ENCODE measurements at places on chromosomes 2 and 18.
A peak's percentile ranks its signal among the peaks of the same experiment; 100 is the strongest.

GRCh38 chr2:199470361-199470671, 12.6 kb upstream of the SATB2 start:
- DNase-seq = no peak

DNA sequence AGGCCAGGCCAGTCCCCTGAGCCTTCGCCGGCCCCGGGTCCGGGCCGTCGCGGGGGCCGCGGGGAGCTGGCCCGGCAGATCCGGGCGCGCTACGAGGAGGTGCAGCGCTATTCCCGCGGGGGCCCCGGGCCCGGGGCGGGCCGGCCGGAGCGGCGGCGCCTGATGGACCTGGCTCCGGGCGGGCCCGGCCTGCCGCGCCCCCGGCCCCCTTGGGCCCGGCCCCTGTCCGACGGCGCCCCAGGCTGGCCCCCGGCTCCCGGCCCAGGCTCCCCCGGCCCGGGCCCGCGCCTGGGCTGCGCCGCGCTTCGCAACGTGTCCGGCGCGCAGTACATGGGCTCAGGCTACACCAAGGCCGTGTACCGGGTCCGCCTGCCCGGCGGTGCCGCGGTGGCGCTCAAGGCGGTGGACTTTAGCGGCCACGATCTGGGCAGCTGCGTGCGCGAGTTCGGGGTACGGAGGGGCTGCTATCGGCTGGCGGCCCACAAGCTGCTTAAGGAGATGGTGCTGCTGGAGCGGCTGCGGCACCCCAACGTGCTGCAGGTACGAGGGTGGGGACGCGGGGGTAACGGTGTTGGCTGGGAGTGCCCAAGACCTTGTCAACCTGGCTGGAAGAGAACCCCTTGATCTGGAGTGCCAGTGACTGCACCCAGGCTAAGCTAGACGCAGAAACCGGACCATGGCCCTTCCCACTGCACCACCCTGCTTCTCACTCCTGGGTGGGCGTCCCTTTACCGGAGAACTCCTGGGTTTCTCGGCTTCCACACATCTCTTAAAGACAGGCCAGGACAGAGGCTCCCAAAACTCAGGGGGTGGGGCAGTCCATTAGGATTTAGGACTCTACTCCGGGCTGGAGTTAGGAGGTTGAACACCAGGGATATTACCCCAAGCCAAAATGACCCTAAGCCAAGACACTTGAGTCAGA, 739 bp downstream of the PKDCC start:
- DNase-seq = peak; percentile 47

- peak; percentile 17 for DNase-seq
Measured at GRCh38 chr18:2848247-2849246, 1.7 kb downstream of the EMILIN2 start.

DNA sequence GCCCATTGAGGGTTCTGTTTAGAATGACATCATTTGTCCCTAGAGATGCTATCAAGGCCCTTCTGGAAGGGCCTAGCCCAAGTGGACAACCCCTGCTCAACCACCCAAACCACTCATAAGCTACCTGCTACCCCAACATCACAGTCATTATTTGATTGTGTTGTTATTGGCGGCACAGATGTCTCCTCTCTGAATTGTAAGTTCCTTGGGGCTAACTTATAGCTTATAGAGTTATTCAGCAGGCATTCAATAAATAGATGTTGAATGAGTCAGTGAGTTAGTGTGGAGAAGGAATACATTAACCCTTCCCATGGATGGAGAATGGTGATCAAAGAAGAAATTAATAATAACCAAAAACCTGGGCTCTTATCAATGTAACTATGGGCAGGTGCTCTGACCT, 80.0 kb downstream of the ACAA2 start:
- peak; percentile 56 for DNase-seq

GRCh38 chr2:121906170-121906569, 150.7 kb downstream of the TSN start:
- DNase-seq = no peak

DNA sequence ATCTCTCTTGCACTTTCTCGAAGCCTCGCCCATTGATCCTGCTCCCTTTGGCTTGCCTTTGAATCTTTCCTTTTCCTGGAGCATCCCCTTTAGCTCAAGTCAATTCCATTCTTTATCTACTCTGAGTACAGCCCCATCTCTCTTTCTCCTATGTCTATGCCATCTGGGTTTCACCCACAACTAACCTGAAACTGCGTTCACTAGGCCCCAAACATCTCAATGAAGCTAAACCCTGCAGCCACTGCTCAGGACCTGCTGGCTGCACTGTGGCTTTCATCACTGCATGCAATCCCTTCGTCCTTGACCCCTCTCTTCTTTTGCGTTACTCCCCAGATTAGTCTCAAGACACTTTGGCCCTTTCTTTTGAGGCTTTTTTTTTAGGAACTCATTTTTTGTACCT, 81.6 kb upstream of the CYRIA start:
- DNase-seq = no peak

GRCh38 chr2:117953231-117953630, 60.6 kb downstream of the CCDC93 start:
- DNase-seq = no peak

DNA sequence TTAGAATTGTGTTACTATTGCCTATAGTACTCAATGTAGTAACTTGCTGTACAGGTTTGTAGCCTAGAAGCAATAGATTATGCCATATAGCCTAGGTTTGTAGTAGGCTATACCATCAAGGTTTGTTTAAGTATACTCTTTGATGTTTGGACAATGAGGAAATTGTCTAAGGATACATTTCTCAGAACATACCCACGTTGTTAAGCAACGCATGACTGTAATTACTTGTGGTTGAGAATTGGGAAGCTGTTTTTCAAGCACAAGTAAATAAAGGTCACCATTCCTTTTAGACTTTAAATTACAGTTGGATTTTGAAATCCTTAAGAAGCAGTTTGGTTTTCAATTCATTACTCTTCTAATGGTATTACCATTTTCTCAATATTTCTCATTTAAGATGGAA, 89.8 kb upstream of the KCNH7 start:
- peak; percentile 39 for DNase-seq

DNA sequence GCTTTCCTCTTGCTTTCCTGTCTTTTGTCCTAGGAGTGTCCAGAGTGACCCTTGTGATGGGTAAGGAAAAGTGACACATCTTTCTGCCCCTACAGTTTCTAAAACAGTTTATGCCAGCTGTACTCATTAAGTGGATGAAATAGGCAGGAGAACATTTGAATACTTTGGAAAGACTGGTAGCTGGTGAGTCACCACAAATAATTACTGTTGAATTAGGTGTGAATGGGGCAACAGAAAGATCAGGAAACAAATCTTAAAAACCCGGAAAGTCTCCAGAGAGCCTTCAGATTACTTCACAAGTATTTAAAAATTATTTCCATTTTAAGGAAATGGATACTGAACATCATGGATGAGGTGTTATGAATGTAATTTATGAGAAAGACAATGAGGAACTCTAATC, 278.5 kb downstream of the CLIP4 start:
- DNase-seq = no peak

DNA sequence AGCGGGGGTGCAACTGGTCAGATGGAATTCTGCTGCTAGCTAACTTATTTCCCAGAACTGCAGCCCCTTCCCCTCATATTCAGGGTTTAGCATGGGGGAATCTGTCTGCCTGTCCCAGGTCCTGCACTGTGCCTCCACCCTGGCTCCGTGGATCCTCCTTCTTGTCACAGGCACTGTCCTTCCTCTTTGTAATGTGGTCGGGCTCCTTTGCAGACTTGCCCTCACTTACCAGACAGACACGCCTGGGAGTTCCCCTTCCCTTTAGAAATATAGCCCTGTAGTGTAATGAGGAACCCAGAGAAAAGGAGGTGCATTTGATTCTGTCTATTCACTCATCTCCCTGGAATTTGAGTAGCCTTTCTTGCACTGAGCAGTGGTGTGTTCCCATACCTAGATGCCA, 108.7 kb downstream of the TRIM43 start:
- no peak for DNase-seq

DNA sequence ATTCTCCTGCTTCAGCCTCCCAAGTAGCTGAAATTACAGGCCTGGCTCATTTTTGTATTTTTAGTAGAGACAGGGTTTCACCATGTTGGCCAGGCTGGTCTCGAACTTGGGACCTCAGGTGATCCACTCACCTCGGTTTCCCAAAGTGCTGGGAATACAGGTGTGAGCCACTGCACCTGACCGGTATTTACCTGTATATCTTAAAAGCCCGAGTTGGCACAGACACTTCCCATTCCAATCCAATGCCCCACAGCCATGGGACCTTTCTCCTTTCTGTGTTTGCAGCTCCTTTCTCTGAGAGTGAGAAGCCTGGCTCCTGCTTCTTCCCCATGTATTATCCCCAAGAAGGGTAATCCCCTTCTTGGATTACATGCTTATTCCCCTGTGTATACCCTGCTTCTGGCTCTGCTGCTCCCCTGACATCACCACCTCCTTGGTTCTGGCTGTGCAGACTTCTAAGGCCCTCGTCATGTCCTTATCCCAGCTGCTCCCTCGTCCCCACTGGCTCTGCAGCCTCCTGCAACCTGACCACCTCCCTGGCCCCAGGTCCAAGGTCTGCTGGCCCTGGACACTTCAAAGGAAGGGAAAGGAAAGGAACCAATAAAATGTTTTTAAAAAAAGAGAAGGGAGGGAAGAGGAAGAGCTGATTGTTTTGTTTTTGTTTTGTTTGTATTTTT, 52.8 kb downstream of the INPP5D start:
- no peak for DNase-seq
